ENCODE measurements at places on chromosomes 7 and 10.

GRCh38 chr10:129364949-129365348 lies 102.1 kb upstream of the MGMT start:
- DNase-seq, result no peak

- DNase-seq, result peak; percentile 55
Observed at GRCh38 chr10:104293011-104293410, 24.0 kb downstream of the GSTO2 start.

GRCh38 chr7:151143261-151144015 lies 24.1 kb downstream of the GBX1 start:
- no peak for DNase-seq

DNA sequence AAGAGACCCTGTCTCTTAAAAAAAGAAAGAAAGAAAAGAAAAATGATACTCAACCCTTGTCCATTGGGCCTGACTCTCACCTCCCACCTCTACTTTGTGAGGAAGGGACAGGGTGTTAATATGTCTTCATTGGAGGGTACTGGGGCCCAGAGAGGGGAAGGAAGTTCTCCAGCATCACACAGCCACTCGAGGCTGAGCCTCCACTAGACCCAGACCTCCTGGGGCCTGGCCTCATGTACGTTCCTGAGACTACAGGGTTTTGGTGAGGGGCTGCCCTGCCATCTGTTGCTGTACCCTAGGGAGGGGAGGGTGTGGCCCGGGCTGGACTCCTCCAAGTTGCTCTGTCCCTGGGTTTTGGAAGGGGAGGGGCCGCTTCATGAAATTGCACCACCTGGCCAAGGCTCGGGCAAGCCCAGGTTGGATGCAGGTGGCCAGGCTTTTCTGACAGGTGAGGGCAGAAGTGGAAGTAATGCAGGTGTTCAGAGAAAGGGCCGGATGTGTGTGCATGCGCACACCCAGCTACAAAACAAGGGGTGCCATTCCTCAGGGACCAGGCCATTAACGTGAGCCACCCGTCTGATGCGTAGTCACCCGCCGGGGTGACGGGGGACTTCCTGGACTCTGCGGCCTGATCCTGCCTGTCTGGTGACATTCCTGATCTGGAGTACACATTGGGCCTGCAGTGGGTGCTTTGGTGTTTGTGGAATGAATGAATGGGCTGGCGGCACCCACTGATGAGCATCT lies 21.7 kb downstream of the GTF2IRD1 start:
- no peak for DNase-seq

DNA sequence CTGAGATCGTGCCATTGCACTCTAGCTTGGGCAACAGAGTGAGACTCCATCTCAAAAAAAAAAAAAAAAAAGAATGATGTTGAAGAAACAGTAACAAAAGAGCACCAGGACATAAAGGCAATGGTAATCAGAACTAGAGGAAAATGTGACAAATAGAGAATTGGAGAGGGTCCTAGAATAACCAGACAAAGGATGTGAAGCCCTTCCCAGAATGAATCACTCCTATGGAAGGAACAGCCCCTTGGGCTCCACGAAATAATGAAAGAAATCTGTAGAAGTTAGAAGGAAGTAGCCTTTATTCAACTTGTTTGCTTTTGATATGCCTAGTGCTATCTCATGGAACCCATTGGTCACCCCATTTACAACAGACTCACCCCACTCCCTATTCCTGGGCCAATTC lies 169.2 kb downstream of the SUGCT start:
- DNase-seq, result no peak

DNA sequence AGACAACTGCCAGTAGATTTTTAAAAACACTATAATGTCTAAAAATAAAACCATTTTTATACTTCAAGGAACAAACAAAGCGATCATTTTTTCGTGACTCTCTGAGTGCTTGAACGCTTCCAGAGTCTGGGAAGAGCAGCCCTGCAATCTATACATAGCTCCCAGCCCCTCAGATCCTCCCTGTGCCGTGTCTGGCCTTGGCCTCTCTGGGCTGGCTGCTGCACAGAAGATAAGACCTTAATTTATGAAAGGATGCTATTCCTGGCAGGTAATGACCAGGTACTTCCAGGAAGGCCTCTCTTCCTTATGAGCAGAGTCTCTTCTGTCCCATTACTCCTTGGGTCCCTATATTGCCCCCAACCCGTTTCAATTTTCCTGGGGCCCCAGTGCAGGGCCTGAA lies 200.9 kb upstream of the AOAH start:
- DNase-seq, result no peak

DNA sequence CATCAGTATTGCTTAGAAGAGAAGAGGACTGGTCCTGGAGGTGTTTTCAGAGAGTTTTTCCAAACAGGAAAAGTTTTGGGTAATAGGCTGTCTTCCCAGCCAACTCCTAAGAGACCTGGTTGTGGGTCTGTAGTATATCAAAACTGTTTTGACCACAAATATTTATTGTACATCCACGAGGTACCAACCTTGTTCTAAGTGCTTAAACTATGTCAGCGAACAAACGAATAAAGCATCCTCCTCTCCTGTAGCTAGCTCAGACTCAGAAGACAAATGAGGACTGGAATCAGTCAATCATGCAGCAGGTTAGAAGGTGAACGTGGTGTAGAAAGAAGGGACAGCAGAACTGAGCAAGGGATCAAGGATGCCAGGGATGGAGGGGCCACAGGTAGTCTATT lies 61.6 kb upstream of the MKI67 start:
- no peak for DNase-seq

DNA sequence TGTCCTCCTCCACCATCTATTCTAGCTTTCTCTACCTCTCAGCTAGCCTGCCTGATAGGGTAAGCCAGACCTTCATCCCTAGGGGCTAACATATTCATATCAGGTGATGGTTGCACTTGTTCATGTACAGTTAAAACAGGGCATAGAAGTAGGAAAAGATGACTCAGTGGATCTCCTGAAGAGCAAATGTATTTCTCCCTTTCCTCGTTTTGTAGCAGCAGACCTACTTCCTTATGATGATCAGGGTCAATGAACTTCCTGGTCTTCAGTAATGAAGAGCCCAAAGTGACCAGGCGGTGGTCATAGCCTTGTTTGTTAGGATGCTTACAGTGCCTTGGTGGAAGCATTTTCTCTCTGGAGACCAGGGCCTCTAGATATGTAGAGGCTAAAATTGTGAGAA lies 6.3 kb downstream of the LIPJ start:
- DNase-seq, result no peak

GRCh38 chr7:80847027-80847426 lies 71.8 kb downstream of the SEMA3C start:
- no peak for DNase-seq

DNA sequence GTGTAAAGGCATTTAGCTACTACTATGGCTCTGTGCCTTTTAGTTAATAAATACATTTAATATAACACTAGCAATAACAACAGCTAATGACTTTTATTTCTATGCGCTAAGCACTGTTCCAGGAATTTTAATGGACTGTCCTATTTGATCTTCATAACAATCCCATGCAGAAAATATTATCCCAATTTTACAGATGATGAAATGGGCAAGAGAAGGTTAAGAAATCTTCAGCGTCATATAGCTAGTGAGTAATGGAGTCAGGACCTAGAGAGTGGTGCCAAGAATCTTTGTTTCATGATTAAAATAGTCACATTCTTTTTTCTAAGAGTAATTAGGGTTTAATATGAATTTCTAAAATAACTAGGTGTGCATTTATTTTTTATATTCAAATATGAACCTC lies 32.4 kb downstream of the ACTA2 start:
- DNase-seq, result no peak

All from skeletal muscle cell (primary cell).